ENCODE measurements at places on chromosomes 1 and 21.

DNA sequence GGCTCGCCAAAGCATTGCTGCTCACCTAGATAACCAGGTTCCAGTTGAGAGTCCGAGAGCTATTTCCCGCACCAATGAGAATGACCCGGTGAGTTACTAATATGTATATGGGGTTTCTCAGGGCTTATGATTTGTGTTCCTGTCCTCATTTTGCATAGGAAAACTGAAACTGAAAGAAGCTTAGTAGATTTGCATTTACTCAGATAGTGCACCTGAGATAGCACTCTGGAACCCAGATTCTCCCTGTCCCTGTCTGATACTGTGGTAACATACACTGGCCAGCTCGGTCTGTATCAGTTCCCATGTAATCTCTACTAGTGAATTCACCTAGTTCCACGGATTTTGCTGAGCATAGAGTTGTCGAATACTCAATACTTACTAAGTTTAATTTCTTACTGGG is 28.1 kb downstream of the DAP3 start:
- no peak for DNase-seq

- DNase-seq = no peak
These were observed 27.8 kb downstream of the CDK18 start for GRCh38 chr1:205532026-205532898.

DNA sequence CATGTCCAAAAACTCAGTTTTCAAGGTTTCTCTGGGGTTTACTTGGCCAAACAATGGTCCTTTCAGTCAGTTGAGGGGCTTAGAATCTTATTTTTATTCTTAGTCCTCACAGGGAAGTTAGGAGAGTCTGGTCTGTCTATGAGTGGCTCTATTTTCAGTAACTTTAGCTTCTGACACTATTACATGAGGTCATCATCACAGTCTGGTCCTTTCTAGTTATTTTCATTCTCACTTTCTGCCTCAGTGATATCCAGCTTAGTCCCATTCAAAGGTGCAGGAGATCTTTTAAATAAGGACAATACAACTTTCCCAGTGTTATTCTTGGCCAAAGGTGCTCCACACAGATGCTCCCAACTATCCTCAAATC is 30.0 kb upstream of the FGGY start:
- no peak for DNase-seq

GRCh38 chr21:43835861-43836260 is 29.2 kb upstream of the AGPAT3 start:
- DNase-seq = no peak

GRCh38 chr1:218983433-218983832 is 190.2 kb upstream of the LYPLAL1 start:
- DNase-seq = no peak

Measured in endothelial cell (in vitro differentiated cells).